ENCODE measurements at places on chromosomes 6 and 20.

DNA sequence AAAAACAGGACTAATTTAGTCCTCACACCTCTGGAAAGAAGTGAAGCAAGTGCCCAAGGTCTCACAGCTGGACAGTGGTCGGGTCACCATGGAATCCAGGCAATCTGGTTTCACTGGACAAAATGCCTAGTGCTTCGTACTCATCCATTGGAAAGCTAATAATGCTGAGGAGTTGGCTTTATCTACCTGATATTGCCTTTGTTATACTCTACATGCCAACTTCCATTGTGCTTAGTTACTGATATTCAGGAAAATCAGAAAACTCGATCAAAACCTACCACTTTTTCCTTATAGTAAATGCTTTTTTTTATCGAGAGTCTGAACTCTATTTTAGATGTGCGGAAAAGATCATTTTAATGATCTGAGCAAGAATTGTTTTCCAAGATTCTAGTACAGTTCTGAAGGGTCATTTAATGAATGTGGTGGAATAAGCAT lies 966 bp downstream of the CFAP206 start:
- DNase-seq, result no peak

- no peak for DNase-seq
Observed at GRCh38 chr6:40349901-40350746, 237.0 kb downstream of the LRFN2 start.

DNA sequence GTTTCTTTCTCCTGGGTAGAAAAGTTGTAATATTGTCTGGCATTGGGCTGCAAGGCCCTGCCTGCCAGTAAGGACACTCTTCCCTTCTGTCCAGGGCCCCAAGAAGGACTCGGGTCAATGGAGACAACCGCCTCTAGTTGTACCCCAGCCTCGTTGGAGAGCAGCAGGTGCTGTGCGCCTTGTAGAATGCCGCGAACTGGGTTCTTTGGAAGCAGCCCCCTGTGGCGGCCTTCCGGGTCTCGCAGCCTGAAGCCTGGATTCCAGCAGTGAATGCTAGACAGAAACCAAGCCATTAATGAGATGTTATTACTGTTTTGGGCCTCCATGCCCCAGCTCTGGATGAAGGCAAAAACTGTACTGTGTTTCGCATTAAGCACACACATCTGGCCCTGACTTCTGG lies 37.0 kb downstream of the PLCG1 start:
- DNase-seq, result no peak

DNA sequence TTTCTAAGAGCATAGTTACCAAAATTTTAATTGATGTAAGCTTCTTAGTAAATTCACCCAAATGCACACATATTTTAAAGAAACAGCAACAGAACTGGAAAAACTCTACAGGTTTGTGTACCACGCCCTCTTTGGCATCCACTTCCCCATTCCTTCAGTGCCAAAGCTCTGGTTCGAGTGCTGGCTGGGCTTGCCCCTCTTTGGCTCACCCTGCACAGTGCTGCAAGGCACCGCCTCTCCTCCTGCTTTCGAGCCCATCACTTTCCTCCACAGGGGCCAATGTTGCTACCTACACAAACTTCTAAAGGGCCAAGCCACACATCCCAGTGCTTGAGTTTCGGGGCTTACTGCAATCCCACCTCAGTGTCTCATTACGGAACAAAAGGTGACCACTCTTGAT lies 9.6 kb downstream of the LRP11 start:
- DNase-seq, result no peak

GRCh38 chr6:135983718-135984343 lies 132.3 kb downstream of the PDE7B start:
- no peak for DNase-seq

- peak; percentile 55 for DNase-seq
Observed at GRCh38 chr20:1478566-1478965, 11.9 kb upstream of the NSFL1C start.

GRCh38 chr20:48342822-48343513 lies 484.8 kb downstream of the PREX1 start:
- no peak for DNase-seq

GRCh38 chr6:81838724-81839426 lies 86.4 kb upstream of the TENT5A start:
- DNase-seq, result no peak

Data from RCC 7860 (cell line).